ENCODE measurements at places on chromosomes 4 and X.
A peak's percentile ranks its signal among the peaks of the same experiment; 100 is the strongest.

DNA sequence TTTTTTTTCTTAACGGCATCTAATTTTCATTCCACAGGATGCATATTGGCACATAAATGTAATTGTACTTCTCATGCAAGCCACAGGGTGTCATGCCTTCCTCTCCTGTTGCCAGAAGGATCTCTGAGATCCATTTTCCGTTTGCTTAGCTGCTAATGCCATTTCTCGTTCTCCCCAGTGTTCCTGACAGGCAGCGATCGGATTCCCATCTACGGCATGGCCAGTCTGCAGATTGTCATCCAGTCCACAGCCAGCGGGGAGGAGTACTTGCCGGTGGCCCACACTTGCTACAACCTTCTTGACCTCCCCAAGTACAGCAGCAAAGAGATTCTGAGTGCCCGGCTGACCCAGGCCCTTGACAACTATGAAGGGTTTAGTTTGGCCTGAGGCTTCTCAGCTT, 8.9 kb upstream of the NAP1L5 start:
- DNase-seq = peak; percentile 76

- DNase-seq = no peak
Observed at GRCh38 chrX:40202456-40202855, 104.7 kb upstream of the BCOR start.

GRCh38 chrX:152137771-152138387, 498 bp downstream of the MAGEA10 start:
- DNase-seq = no peak

DNA sequence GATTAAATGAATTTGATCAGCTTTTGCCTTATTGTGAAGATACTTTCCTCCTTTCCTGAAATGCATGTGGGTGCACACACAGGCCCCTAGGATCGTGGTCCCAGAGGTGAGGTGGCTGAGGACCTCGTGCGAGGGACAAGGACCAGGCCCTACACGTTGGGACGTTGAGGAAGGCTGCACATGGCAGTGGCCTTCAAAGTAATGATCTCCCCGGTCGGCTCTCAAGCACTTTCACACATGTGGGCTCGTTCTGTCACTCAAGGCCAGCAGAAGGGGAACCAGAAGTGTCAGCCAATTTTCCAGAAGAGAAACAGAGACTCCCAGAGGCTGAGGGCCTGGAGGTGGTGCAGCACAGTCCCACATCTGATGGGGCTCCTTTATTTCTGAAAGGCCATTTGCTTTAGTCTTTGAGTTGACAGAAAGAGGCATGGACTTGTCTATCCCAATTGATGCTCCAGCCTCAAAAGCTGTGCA, 196.8 kb downstream of the AFAP1 start:
- no peak for DNase-seq

GRCh38 chrX:39772057-39772832, 325.5 kb downstream of the BCOR start:
- DNase-seq = no peak

DNA sequence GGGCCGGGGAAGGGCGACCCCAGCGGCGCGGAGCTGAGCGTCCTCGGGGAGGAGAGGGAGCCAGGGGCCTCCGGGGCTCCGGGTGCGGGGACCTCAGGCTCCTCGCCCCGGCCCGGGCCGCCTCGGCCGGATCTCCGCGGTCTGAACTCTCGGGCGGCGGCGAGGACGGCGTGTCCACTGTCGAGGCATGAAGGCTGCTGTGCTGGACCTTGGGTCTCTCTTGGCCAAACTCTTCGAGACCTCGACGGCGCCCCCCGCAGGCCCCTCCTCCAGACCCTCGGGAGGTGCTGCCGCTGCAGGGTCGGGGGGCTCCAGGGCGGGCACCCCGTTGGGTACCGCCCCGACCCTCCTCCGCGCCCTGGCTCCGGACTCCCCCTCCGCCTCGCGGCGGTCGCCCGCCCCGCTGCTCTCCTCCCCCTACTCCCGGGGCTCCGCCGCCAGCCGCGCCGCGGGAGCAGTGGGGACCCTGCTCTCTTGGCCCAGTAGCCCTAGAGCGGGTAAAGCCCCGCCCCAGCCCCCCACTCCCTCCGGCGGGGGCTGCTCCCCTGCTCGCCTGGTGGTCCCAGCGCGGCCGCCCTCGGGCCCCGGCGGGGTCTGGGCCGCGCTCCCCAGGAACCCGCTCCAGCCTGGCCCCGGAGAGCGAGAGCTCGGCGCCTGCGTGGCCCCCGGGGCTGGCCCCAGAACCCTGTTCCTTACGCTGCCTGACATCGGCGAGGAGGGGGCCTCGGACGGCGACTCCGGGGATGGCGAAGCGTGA, 564 bp downstream of the FAM149A start:
- DNase-seq = no peak

DNA sequence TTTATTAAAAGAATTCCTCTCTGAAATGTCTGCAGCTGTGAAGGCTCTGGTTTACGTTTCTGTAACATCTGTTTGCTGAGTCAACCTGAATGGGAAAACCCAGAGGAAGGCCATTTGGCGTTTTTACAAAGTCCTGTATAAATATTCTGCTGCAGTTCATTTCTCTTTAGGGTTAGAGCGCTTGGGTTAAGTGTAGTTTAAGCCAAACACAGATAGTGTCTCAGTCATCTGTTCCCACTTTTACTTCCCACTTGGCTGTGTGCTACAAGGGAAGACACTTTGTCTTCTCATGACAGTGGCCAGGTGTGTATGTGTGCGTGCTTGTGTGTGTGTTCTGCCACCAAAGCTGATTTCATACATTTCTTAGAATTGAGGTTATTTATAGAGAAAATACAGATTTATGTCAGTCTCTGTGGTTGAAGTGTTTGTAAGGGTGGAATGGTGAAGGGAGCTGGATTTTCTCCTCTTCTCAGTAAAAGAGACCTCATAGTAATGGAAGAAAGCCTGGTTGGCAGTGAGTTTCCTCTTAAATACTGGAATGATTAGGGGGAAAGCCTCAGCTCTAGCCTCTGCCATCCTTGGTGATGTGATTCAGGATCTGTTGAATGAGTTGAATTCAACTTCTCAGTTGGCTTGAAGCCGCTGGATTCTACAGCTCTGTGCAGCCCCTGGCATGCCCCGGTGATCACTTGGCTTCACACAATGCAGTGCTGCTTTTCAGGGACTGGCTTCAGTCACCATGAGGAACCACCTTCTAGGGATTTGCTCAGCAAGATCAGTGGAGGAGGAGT, 50.6 kb downstream of the JADE1 start:
- DNase-seq = peak; percentile 87

DNA sequence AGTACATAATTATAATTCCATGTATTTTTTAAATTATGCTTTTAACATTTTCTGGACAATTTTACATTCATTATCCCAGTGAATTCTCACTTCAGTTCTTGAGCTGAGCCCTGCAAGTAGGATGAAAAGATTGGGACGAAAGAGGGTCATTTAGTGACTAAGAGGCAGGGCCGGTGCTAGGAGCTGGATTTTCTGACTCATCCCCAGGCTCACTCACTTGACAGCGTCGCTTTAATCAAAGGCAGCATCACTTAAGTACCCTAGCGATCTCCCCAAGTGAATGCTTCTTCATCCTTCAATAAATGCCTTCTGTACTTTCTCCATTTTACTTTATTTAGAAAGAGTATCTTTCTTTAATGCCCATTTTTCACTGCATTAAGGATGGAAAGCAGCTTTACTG, 263.6 kb downstream of the HS3ST1 start:
- no peak for DNase-seq

DNA sequence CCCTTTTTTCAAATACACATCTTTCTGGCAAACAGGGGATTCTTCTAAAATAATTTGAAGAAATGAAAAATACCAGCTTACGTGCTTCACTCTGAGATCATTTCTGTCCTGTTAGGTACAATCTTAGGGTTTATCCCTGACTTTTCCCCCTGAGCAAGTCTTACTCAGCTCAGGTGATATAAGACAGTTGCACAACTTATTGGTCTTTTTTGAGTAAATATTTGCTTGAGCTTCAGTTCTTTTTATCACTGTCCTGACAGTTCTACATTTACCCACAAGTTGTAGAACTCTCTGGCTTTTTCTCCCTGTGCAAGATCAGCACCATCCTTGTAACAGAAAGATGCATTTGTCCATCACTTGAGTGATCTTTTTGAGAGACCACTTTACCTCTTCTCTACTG, 84.9 kb downstream of the MID1IP1 start:
- DNase-seq = no peak

DNA sequence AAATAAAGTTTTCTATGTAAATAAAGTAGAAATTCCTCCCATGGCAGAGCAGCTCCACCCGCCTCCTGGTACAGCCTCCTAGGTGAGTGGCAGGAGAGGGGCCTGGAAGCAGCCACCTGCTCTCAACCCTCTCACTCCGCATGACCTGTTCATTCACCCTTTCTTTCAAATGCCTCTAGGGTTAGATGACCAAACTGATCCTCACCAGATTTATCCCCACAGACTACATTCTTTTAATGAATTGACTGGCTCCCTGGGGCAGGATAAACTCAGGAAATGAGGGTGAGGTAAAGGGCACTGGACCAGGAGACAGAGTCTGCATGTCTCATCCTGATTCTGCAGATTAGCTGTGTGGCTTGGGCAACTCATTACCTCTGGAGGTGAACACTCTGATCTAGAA, 32.6 kb upstream of the NKX6-1 start:
- DNase-seq = no peak

DNA sequence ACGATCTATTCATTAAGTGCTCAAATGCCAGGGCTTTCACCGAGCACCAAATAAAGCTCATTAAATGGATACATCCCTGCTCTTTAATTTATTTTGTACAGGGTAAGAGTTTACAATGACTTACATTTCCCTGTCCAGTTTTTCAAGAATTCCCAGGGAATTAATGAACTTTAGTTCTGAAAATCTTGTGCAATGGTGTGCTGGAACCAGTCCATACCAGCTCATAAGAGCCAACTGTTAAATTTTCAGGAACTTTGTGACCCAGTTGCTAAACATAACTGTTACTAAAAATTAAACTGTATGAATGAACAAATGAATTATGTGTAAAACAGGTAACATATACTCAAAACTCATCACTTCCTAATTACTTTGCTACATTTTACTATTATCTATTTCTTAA, 191.7 kb upstream of the RASGEF1B start:
- no peak for DNase-seq

DNA sequence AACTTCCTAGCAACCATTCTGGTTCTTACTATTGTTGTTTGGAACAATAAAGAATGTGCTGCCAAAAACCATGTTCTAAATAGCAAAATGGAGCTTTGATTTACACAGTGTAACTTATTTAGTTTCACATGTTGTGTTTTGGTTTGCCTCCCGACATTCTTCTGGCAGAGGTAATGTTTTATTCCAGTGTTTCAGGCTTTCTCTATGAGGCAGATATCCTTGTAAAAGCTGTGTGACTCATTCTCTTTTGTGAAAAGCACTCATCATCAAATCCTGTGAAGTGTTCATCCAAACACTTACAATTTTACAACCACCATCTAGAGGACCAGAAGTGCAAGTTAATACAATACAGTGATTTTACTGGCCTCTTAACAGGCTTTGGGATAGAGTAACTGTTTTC, 219.0 kb upstream of the GIMD1 start:
- DNase-seq = peak; percentile 89

DNA sequence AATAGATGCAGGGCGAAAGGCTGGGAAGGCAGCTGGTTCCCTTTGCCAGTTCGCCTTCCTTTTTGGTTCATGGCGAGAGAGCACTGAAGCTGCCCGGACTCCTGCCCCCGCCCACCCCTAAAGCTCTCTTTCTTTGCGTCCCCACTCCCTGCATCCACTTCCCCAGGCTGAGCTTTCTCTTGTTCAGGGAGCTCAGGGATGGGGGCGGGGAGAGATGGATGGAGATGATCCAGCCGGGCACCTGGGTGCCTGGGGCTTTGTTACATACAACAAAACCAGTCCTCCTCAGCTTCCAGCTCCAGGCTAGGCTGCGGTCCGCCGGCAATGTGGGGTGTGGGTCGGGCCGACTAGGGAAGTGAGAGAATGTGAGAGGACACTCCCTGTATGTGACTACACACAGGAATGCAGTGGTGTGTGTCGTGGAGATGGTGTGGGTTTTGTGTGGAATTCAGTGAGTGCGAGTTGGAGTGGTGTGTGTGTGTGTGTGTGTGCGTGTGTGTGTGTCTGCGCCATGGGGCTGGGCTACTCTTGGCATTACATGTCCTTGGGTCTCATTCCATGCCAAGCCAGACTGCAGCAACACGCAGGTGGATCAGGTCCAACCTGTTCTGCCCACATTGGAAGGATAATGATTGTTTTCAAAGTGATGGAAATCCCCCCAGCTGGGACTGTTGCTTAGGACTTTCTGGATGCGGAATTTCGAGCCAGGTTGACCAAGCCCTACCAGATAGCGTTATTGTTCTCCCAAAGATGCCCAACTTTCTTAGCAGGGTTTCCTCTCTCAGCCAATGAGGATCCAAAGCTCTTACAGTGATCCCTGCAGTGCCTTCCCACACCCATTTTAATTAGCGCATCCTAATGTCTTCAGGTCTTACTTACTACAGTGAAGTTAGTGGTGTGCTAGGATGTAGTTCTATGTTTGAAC, 149.4 kb upstream of the CHRDL1 start:
- DNase-seq = no peak

- DNase-seq = no peak
Observed at GRCh38 chr4:1596393-1596792, 87.7 kb downstream of the FAM53A start.

DNA sequence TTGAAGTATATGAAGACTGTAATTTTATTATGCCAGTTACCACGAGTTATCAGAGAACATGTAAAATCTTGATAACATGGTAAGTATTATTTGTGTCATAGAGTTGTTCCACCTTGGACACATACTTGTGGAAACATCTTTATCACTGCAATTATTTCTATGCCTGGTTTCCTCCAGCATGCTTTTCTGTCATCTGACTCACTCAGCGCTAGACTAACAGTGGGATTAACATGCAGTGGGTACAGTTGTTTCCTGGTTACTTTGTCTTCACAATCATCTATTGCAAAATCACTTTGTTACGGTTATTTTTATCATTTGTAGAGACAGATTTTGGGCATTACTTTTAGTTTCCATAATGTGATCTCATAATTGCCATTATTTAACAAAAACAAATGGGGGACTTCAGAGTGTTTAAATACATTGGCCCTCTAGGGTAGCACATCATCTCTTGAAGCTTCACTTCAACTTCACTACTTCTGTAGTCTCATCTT, at the start of gene STATH:
Gene STATH, plus strand, starts transcription at position 441 of the 491 bp plus-strand sequence. CDS start 2,472 bp downstream, outside the sequence.
- DNase-seq = no peak

- DNase-seq = peak; percentile 86
Observed at GRCh38 chrX:11953615-11954014, 184.7 kb upstream of the FRMPD4 start.

DNA sequence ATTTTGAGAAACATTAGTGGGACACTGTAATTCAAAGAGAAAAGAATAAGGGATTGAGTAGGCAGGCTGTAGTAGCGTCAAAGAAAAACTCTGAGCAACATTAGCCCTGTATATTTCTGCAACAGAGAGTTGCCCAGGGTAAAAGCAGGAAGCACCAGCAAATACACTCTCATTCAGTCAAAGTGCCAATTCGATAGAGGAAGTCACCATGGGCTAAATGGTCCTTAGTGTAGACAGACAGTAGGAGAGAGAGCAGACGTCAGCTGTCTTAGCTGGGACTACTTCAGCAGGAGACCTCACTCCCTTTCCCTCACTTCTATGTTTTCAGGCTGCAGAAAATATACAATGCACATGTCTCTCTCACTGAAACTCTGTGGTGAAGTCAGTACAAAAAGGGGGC, 2073.8 kb upstream of the TENM3 start:
- no peak for DNase-seq

- DNase-seq = peak; percentile 82
Observed at GRCh38 chr4:26568446-26568994, 15.4 kb upstream of the TBC1D19 start.
